ENCODE measurements at places on chromosomes 6 and 20. TPM values are rescaled to one million over a fixed set of nuclear protein-coding genes. Genes with fewer than 3 reads are reported as not detected.
A peak's percentile ranks its signal among the peaks of the same experiment; 100 is the strongest.

GRCh38 chr20:54573838-54574237 lies 98.4 kb downstream of the DOK5 start:
- DNase-seq: no peak

GRCh38 chr6:6220718-6221117 lies 99.7 kb downstream of the F13A1 start:
- DNase-seq: no peak

GRCh38 chr6:26351544-26351953 lies 13.4 kb upstream of the BTN3A2 start:
- DNase-seq: no peak

DNA sequence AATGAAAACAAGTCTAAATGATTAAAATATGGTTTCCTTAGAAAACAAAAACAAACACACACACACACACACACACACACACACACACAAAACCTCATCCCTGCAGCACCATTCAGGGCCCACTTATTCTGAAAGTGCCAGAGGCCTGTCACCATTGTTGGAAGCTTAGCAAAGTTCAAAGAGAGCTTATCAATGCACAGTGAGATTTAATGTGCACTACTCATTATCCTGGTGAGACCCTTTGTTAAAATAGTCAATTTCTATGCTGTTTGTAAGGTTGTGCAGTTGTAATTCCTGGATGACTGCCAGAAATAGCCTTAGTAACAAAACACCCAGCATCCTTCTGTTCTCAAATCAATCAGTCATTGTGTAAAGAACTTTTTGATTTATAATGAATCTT lies 482.9 kb downstream of the GRIK2 start:
- no peak for DNase-seq

DNA sequence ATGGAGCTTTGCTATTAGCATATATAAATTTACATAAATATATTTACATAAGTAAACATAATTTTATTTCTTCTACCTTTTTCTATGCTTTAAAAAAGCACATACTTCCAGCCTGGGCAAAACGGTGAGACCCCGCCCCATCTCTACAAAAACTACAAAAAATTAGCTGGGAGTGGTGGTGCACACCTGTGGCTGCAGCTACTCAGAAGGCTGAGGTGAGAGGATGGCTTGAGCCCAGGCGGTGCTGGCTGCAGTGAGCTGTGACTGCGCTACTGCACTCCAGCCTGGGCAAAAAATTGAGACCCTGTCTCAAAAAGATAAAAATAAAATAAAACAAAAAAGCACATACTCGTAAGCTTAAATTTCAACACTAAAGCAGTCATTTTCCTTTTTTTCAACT lies 30.3 kb downstream of the ELOVL5 start:
- DNase-seq: no peak

DNA sequence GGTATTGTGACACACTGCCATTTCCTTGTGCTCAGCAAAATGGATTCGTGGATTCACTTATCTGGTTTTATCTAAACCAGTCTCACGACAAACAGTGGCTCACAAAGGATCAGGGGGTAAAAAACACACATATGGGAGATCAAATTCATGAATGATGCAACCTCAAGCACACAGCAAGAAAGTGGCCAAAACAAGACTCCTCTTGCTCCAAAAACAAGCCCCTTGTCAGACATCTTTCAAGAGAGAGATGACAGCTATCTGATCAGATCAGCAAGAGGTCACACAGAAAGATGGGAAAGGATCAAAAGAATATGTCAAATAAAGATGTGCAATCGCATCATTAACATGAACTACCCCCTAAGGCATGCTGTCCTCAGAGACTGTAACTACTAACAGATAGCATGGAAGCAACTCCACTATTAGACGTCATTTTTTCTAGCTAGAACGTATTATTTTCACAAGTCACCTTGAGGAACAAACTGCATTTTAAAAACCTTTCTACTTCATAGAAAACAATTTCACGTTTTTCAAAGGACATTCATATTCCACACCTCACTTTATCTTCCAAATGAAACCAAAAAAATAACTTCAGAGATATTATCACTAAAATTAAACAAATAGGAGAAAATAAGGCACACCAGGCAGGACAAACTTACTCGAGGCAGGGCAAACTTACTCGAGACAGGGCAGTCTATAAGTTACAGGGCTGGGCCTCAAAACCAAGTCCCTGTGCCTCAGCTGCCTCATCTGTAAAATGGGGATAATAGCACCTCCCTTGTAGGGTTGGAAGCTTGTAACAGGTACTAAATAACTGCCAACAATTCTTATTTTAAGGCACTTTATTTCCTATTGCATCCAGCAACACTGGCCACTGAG lies 122.3 kb downstream of the PREX1 start:
- DNase-seq: no peak

DNA sequence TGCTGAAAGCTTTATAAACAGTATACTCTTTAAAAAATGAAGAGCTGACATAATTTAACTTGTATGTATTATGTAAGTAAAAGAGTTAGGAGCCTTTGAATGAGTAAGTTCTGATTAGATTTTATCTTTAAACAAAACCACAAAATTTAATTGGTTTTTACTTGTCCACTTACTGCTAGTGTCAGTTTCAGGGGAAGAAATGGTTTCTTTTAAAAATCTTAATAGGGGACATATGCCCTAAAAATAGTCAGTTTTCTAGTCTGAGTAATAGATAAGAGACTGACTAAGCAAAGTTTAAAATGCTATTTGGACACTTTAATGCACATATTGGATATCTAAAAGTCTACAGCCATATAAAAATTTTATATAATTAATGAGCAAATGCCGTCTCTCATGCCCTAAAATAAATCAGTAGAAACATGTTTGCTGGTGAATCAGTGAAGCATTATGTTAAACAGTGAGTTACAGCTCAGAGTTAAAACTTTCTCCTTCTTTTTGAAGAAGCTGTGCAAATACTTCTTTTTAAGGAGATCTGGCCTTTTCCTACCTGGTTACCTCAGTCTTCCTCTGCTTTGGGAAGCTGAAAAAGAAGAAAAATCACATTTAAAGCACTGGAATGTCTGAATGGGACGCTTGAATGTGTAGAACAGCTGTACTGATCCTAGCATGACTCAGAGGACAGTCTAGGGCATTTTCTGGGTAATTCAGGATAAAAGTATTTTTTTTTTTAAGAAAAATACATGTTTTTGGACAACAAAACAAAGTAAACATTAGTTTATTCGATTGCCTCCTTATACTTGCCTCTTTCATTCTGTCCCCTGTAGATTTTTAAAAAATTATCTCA lies 55.3 kb downstream of the CDH26 start:
- DNase-seq: no peak

- no peak for DNase-seq
These were observed 72.1 kb downstream of the LYRM4 start for GRCh38 chr6:5188646-5189045.

- no peak for DNase-seq
These were observed 132.3 kb downstream of the PFDN4 start for GRCh38 chr20:54340206-54340605.

DNA sequence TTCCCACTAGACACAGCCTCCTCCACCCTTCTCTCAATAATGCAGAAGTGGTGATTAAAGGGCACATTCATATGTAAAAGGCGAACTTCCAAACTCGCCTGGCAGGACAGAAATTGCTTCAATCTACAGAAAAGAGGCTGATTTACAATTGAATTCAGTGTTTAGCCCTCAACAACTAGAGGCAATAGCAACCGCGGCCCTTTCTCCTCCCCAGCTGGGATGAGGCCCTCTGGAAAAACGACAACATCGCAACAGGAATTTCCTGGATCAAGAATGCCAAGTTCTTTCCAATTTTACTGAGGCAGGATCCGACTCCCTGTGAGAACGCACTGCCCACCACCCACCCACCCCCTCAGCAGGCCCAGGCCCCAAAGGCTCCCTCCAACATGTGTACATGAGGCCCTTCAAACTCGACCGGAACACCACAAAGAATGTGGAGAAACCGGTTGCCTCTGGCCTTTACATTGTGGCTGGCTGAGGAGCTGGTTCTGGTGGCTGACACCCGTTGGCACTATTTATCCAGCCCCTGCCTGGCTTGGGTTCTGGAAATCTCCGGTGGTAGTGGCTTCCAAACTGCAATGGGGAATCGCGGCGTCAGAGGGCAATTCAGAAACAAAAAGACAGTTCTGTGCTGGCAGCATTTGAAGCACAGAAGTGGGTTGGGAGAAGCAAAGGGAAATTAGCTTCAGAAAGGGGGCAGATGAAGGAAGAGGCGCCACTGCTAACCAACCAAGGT lies 36.8 kb downstream of the ZMYND8 start:
- no peak for DNase-seq

- peak; percentile 92 for DNase-seq
These were observed 19.0 kb downstream of the DLL1 start for GRCh38 chr6:170271771-170272314.

DNA sequence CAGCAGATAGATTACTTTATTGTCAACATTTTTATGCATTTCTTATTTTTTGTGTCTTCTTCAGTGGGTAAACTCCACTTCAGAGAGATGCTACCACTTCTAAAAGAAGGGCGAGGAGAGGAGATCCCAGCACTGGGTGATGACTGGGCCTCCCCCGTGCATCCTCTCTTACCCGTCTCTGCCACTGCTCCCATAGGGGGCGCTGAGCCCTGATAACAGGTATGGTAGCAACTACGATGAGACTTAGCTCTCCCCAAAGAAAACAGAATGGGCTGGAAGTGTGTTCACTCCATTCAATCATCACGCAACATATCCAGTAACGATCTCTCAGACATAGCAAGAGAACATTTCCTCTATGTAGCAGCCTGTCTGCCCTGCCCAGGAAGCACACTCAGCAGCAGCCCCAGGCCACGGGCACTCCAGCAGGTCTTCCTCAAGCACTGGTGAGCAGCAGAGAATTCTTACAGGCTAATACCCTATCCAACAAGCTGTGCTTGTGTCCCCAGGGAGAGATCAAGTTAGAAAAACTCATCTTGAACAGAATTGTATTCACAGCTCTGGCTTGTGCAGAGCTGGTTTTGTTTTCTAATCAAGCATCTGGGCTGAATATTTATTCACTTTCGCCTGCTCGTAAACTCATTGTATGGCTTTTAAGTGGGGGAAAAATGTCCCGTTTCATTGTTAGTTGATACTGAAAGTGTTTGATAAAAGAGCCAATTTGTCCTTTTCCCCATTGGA lies 533.1 kb upstream of the CDH4 start:
- peak; percentile 5 for DNase-seq

The GRM4 gene
- total RNA-seq: 0.14 TPM

The EEF1A2 gene
- 1.4 TPM for total RNA-seq

The GPR63 gene
- 0.92 TPM for total RNA-seq

The CRISP2 gene
- not detected for total RNA-seq

The FBXO5 gene
- total RNA-seq: 40.9 TPM

All from activated CD8-positive, alpha-beta T cell treated with anti-CD3 and anti-CD28 coated beads for 36 hours (primary cell).